Left cardiac atrium (tissue), 4 donors: ENCODE measurements at places on chromosomes 2 and 18.

- no peak for DNase-seq
Observed at GRCh38 chr18:3653263-3653850, 203.4 kb downstream of the TGIF1 start.

DNA sequence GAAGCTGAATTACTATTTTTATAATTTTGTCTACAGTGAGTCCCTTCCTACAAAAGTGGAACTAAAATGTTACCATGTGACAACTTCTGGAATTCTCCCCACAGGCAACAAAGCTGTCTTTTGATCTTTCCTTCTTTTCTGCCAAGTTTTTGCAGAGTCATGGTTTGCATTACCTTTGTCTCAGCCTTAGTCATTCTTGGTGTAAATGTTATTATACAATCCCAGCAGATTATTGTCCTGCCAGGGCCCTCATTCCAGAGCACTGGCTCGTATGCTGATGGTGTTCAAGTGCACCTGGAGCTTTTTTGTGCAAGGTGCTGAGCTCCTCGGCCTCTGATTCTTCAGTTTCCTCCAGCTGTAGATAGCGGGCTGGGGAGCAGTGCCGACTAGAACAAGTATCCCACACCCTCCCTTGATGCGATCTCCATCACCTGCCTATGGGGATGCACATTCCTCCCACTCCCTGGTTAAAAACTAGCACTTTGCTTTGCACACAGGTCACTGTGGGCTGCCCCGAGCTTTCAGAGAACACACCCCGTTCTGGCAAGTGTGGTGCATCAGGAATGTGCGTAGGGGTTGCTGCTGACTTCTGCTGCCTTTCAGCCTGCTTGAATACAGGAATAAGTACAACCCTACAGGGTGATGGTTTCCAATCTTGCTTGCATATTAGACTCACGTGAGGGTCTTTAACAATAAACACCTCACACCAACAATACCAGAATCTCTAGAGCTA lies 263.6 kb downstream of the RNF144A start:
- no peak for DNase-seq

DNA sequence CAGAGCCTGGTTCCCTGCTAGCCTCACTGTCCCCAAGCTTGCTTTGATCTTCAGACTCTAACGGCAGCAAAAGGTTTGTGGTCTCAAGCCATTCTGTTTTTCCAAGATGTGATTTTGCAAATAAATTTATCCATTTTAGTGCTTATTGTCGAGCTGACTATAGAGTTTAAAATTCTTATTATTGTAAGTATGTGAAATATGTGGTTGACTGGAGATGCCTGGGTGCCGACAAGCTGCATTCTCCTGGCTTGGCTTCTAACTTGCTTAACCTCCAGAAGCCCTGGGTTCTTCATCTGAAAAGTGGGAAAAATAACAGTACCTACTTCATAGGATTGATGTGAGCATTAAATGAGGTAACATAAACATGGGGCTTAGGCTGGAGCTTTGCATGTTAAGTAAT lies 9.9 kb upstream of the EDAR start:
- DNase-seq: no peak

- DNase-seq: no peak
Observed at GRCh38 chr2:239904496-239904895, 120.6 kb downstream of the NDUFA10 start.

DNA sequence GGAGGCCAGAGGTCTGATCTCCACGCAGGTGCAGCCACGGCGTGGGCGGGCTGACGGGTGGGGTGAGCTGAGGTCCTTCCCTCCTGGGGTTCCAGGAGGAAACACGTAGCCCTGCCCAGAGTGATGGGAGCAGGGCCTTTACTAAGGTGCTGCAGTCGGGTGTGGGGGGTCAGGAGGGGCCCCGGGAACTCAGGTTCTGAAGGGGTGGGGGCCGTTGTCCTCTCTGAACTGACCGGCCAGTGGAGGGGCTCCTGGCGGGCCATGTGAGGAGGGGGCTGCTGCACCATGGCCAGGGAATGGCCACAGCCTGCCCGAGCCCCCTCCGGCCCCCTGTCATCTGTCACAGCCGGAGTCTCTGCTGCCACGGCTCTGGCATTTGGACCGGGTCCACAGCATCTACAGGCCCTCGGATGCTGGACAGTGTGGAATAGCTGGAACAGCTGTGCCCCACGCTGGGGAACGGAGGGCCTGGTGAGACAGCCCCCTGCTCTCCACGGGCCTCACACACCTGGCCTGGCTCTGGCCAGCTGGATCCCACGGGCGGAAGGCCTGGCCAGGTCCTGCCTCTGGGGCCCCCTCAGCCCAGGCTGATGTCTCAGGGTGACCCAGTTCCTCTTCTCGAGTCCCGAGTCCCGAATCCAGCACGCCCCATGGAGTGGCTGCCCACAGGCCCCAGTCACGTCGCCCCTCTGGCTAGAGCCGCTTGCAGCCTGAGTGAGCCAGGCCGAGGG lies 145.6 kb upstream of the GPC1 start:
- DNase-seq: no peak

DNA sequence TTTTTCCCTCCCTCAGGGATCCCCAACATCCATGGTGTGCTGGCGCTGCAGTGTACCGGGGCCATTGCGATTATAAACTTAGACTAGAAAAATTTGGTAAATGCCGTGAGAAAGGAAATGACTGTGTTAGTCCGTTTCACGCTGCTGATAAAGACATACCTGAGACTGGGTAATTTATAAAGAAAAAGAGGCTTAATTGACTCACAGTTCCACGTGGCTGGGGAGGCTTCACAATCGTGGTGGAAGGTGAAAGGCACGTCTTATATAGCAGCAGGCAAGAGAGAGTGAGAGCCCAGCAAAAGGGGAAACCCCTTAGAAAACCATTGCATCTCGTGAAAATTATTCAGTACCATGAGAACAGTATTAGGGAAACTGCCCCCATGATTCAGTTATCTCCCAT lies 44.3 kb downstream of the NTSR2 start:
- DNase-seq: no peak

DNA sequence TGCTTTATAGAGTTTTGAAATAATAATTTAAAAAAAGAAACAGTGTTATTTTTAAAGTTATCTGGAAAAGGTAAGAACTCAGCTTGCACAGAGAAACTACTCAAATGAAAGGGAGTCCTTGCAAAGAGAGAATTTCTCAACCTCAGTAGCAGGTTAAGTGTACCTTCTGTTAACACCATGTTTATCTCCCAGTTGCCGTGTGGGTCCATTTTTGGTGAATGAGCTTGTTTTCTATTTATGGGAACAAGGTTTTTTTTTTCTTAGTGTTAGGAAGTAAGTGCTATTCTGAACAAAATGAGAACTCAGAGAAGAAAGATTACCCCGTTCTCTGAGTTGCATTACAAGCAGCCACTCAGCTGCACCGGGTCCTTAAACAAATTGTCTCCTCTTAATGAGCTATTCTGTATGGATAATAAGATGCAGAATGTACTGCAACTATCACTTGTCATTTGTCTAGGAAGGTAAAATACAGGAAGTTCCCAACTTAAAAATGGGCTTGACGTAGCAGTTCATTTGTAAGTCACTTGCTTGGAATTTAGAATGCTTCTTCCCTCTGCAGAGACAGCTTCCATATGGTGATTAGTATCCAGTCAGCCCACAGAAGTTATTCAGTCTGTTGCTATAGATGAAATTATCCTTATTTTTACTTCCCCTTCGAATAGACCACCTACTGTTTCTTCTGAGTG lies 74.9 kb downstream of the LTBP1 start:
- DNase-seq: no peak

DNA sequence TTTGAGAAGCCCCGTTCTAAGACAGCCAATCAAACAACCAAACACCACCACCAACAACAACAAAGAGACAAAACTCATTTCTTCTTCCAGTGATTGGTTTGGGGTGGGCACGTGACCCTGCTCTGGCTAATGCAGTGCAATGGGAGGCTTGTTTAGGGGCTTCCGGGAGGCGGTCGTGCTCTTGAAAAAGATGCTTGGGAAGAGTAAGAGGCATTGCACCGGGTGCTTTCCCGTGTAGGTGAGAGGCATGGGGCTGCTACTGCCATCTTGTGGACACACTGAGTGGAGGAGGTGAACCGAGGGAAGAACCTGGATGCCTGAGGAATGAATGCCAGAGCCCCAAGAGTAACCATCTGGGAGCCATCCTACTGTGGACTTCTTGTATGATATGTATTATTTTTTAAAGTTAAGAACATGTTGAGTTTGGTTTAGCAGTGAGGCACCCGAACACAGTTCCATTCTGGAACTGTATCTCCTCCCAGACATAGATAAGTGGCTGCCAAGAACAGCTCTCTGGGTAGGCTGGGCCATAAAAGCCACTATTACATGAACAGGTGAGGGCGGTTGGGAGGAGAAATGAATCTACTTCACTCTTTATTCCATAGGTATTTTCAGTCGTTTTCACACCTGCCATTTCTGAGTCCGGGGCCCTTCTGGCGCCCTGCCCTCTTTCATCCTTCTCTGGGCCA lies 19.1 kb upstream of the ARHGAP25 start:
- DNase-seq: peak; percentile 43

GRCh38 chr2:33077844-33078243 lies 131.1 kb downstream of the LTBP1 start:
- DNase-seq: no peak

GRCh38 chr2:3492951-3493614 lies 26.2 kb downstream of the ADI1 start:
- DNase-seq: no peak

GRCh38 chr18:57542126-57542525 lies 44.4 kb downstream of the FECH start:
- no peak for DNase-seq

DNA sequence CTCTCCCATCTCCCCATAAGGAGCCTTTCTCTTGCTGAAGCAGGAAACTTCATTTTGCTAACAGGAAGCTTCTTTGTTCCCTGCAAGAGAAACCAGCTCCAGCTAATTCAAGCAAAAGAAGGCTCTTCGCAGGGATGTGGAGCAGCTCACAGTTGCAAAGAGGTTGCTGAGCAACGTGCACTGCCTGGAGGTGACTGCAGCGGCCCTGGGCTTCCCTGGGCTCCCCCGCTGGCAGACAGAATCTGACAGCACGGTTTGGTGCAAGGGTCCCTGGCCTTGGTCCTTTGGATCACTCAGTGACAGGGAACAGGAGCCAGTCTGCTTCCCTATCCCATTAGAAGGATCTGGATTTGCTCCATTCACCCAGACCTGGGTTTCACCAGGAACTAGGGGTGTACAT lies 25.8 kb downstream of the GPR55 start:
- no peak for DNase-seq

GRCh38 chr2:156580501-156580900 lies 144.3 kb downstream of the GPD2 start:
- DNase-seq: no peak

GRCh38 chr18:7757175-7757574 lies 190.1 kb downstream of the PTPRM start:
- no peak for DNase-seq

GRCh38 chr2:54652540-54652939 lies 70.9 kb upstream of the EML6 start:
- no peak for DNase-seq

GRCh38 chr2:174332217-174332963 lies 2.4 kb upstream of the SP9 start:
- no peak for DNase-seq

- peak; percentile 48 for DNase-seq
Observed at GRCh38 chr2:239882331-239882732, 142.8 kb downstream of the NDUFA10 start.

DNA sequence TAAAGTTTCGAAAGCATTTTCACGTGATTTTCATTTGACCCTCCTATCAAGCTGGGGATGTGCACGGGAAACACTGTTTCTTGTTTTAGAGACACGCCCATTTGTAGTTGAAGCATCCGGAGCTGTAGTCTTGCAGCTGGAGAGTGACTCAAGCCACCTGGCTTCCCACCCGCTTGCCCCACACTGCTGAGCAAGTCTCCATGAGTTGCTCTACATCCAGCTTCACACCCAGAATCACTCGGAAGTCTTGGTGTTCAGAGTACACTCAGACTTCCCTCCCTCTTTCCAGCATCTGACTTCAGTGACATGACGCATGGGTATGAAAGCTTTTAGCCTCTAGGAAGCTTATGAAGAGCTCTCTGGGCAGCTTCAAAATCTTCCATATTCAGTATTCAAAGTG lies 262.4 kb downstream of the NBAS start:
- no peak for DNase-seq

DNA sequence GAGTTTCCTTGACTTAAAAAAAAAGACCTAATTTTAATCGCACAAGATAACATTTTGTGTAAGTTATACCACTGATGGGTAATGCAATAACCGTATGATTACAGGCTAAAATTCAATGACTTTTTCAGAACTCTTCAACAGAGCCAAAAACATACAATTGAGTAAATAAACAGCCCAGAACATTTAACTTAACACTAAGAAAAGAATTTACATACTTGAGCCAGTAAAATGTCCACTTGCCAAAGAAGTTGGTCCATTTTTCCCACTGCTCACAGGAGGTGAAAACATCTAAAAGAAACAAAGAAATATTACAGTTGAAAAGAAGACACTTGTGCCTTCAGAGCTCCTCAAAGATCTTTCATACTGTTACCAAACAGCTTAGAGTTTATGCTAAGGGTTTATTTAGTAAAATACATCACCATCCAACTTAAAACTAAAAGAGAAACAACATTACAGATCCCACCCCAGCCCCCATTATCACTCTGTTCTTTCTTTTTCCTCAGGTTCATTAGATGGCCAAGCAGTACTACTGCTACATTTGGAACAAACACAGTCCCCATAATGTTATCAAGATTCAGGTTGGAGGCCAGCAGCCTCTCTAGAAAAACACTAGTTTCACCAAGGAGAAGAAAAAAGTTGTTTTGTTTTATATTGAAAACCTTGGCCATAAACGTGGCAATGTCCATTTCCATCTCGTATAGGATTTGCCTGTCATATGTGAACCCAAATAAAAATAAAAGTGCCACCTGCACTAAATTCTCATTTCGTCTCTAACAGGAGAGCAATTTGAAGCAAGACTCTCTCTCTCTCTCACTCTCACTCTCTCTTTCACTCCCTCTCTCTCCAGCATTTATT lies 2.7 kb downstream of the TCF4 start:
- DNase-seq: no peak

DNA sequence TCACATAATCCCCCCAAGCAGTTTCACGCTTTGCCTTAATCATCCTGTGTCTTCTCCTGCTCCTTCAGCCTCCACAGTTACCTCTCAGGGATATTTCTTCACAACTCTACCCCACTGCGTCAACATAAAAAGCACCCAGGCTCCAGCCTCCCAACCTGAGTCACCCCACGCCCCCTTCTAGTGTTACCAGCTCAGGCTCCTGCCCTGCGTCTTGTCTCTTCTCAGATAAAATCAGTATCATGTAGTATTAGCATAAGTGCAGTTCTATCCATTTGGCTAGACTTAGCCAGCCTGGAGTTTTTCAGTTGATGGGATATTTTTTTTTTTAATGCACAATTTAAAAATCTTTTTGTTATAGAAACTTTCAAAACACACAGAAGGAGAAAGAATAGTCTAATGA lies 9.6 kb upstream of the PELI1 start:
- DNase-seq: no peak

DNA sequence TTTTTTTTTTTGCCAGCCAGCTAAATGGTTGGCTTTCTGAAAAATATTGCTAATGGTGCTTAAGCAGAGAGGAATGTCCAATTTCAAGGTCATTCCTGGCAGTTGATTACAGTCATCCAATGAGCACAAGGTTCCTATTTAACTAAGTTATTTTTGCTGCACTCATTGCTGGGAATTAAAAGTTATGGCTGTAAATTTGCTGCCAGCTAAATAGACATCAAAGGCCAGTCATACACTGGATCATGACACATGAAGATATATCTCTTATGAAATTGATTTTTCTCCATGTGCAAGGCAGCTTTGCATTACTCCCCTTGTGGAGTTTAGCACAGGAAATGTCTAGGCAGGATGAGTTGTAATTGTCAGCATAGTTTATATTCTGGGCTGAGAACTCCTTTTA lies 1898.4 kb upstream of the CELF4 start:
- no peak for DNase-seq

- no peak for DNase-seq
Observed at GRCh38 chr18:55706898-55707297, 118.9 kb upstream of the TCF4 start.

- DNase-seq: no peak
Observed at GRCh38 chr2:30030361-30030760, 109.0 kb upstream of the ALK start.
